C1 segment of cervical spinal cord (tissue), 14 donors: ENCODE measurements at places on chromosomes 11 and 22.

GRCh38 chr22:31474743-31475142, 14.9 kb downstream of the EIF4ENIF1 start:
- DNase-seq = no peak

GRCh38 chr22:22593964-22594656, 35.0 kb upstream of the PRAME start:
- DNase-seq = peak; percentile 11

GRCh38 chr11:7098235-7098832, 9.5 kb downstream of the RBMXL2 start:
- no peak for DNase-seq

DNA sequence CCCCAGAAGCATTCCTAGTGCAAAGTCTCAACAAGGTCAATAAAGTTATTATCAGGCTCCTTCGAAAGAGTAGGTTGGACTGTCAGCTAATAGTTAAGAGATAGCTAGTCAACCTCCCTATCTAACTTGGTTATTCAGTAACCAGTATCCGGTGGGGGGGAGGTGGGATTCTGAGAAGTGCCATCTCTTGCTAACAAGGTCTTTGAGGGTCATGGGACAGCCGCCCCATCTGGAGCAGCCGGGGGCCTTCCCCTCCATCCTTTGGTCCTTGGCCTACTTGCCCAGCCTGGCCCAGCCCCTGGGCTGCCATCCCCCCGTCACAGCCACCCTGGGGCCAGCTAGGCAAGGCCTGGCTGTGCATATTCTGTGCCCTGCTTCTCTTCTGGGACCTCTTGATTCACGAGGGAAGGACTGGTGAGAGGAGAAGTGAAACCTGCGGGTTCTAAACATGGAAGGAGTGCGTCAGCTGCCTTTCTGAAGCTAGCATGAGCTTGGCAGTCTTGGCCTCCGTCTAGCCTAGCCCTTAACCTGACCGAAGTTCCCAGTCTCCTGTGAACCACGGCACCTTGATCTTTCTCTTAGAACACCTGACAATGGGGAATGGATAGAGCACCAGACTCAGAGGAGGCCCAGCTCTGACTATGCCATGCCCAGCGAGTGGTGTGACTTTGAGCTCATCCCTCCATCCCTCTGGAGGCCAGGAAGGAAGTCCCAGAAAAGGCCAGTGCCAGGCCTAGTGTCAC, 9.3 kb downstream of the SLC37A2 start:
- DNase-seq = peak; percentile 44

GRCh38 chr22:20551805-20552442, 44.5 kb downstream of the MED15 start:
- peak; percentile 64 for DNase-seq

DNA sequence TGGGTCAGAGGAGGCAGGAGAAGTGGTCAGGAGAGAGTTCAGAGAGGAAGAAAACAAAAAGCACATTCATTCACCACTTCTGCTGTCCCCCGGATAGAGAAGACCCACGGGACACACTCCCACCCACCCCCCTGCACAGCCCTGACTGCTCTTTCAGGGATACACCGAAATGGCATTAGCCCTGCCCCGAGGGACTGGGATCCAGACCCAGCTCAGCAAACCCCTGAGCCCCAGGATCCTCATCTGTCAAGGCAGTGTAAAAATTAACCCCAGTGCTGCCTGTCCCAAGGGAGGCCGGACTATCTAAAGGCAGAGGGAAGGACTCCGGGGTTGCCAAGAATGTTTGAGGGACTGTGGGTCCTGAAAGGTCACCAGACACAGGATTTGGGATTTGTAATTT, 31.2 kb downstream of the TPBGL start:
- no peak for DNase-seq

GRCh38 chr11:123083623-123084029, 21.7 kb upstream of the HSPA8 start:
- DNase-seq = peak; percentile 21

- DNase-seq = no peak
Measured at GRCh38 chr22:22938672-22939587, 51.3 kb downstream of the IGLL5 start.

DNA sequence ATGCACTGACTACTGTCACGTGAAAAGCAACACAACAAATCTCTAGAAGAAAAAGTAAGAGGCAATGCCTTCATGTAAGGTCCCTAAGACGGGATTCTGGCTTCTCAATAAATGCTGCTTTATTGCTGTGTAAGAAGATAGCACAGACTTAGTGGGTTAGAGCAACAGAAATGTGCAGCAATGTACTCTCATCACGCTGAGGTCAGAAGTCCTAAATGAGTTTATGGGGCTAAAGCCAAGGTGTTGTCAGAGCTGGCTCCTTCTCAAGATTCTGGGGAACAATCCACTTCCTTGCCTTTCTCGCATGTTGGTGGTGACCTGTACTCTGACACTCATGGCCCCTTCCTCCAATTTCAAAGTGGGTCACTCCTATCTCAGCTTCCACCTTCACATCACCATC, 93.4 kb downstream of the SHANK2 start:
- no peak for DNase-seq

DNA sequence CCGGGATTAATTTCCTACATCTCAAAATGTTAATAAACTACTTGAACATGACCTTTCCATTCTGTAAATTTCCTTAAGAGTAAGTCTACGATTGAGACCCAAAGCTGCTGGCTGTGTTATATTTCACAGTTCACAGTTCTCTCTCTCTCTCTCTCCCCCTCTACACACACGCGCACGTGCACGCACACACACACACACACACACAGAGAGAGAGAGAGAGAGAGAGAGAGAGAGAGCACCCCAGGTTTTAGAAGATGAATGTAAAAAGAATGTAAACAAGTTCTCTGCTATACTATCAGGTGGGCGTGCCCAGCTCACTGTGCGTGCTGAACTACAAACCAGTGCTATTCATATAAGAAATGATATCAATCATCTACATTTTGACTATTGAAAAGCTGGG, 3.3 kb downstream of the BDNF start:
- no peak for DNase-seq

GRCh38 chr22:47384977-47385376, 622.5 kb downstream of the TBC1D22A start:
- DNase-seq = no peak

- no peak for DNase-seq
Measured at GRCh38 chr22:42717197-42717928, 3.3 kb downstream of the A4GALT start.

- DNase-seq = no peak
Measured at GRCh38 chr22:41264408-41264941, 21.5 kb downstream of the RANGAP1 start.

DNA sequence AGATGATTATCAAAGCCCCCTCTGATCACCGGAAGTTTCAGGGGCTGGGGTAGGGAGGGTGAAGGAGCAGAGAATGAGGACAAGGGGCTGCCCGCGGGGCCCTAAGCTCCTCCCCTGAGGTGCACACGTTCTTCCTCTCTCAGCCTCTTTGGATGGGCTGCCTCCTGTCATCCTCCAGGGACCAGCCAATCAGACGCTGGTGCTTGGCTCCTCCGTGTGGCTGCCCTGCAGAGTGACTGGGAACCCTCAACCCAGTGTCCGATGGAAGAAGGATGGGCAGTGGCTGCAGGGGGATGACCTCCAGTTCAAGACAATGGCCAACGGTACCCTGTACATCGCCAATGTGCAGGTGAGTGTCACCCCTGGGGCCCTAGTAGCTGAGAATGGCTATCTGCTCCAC, 7.5 kb downstream of the ROBO3 start:
- DNase-seq = no peak

- DNase-seq = no peak
Measured at GRCh38 chr11:70916351-70916750, 336.0 kb downstream of the SHANK2 start.

- no peak for DNase-seq
Measured at GRCh38 chr22:40819599-40820140, 524 bp upstream of the SLC25A17 start.

DNA sequence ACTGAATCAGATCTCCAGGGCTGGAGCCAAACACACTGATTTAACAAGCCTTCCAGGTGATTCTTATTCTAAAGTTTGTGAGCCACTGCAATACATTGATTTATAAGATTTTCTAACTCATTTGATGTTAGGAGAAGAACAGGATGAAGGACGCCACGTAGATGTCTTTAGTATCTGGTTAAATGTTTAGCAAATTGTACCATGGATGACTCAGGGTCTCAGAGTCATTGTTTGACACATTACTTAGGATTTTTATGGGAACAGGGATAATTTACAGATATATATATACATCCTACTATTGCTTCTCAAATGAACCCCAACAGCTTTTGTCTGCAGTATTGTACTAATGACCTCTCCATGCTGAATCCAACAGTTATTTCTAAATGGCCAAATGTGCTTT, 143.1 kb upstream of the DDI1 start:
- DNase-seq = no peak

GRCh38 chr11:50072226-50073112, 39.8 kb downstream of the OR4C45 start:
- no peak for DNase-seq

GRCh38 chr22:27459999-27460398, 341.6 kb downstream of the MN1 start:
- DNase-seq = no peak

DNA sequence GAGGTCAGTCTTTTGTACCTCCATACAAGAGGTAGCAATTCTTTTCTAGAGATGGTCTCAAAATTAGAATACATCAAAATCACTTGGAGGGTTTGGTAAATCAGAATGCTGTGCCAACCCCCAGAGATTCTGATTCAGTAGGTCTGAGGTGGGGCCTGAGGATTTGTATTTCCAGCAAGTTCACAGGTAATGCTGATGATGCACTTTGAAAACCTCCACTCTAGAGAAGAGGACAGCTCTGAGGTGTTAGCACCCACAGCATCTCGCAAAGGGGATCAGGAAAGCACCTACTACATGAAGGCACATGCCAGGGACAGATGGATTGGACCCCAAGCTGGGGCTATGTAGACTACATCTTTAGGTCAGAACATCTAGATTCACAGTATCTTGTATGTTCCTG, 7.2 kb downstream of the KCTD14 start:
- DNase-seq = no peak

DNA sequence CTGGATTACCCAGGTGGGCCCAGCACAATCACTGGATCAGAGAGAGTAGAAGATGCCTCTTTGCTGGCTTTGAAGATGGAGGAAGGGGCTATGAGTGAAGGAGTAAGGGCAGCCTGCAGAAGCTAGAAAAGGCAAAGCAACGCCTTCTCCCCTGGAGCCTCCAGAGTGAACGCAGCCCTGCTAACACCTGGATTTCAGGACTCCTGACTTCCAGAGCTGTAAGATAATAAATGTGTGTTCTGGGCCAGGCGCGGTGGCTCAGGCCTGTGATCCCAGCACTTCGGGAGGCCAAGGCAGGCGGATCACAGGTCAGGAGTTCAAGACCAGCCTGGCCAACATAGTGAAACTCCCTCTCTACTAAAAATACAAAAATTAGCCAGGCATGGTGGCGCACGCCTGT, 102.4 kb downstream of the MORC2 start:
- DNase-seq = no peak

- DNase-seq = no peak
Measured at GRCh38 chr11:126129727-126130671, 67.3 kb upstream of the CDON start.

GRCh38 chr11:116694815-116695590, 77.8 kb downstream of the BUD13 start:
- DNase-seq = no peak

GRCh38 chr22:28480000-28480715, 199.5 kb downstream of the TTC28 start:
- no peak for DNase-seq

DNA sequence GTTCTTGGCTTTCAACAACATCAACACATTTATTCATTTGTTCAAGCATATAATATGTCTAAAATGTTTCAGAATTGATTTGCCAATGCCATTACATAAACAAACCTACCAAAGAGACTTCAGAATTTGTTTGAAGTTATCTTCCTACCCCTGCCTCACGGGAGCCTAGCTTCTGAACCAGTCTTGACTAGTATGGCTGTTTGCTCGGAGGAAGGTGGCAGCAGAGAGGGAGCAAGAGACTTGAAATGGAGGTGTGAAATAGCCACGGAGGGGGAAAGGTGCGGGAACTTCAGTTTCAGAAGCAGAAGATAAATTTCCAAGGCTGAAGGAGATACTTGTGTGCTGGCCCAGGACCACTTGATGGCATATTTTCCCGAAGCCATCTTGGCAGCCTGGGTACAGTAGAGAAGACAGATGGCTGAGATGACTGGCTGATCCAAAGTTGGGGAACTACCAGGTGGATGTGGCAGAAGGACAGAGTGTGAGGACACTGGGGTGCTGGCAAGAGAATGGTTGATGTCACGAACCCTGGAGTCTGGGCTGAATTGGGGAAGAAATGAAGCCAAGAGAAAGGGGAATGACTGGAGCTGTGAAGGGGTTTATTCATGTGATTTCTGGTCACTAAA, 14.0 kb upstream of the MTCH2 start:
- DNase-seq = no peak

DNA sequence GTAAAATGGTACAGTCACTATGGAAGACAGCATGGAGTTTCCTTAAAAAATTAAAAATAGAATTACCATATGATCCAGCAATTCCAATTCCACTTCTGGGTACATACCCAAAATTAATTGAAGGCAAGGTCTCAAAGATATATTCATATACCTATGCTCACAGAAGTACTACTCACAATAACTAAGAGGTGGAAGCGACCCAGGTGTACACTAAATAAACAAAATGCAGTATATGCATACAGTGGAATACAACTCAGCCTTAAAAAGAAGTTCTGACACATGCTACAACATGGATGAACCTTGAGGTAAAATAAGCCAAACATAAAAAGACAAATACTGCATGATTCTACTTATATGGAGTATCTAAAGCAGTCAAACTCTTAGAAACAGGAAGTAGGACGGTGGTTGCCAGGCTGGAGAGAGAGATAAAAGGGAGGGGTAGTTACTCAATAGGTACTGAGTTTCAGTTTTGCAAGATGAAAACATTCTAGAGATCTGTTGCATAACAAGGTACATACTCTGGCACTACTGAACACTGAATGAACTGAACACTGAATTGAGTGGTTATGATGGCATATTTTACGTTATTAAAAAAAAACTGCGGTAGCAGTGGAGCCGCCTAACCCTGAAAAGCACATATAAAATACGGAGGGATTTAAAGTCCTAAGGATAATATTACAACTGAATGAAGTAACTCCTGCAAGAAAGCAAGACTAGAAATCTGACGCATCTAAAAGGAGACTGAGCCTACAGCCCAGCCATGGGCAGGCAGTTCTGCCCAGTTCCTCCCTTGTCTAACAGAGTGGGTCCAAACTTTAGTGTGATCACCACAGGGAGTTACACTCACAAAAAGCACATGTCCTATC, 12.8 kb downstream of the DGCR2 start:
- DNase-seq = no peak

DNA sequence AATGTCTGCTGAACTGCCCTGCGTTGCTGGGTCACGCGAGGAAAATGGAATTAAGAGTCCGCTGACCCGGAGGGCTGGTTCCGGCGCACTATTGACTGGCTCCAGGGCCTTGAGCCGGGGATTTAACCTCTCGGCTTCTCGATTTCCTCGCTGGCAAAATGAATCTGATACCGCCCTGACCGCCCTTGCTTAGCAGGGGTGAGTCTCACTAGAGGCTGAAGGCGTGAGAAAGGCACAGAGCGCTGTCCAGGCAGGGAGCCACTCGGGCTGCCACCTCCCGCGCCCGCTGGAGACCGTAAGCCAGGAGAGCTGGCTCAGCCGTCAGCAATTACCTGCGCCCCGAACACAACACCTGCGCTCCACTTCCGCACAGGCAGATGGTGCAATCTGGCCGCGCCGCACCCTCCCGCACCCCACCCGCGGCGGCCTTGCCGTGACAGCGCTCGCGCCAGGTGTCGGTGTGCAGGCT, 65.6 kb downstream of the BUD13 start:
- DNase-seq = no peak

GRCh38 chr11:2512431-2513407, 67.9 kb downstream of the KCNQ1 start:
- no peak for DNase-seq
